ENCODE measurements at places on chromosomes 16 and 17.

DNA sequence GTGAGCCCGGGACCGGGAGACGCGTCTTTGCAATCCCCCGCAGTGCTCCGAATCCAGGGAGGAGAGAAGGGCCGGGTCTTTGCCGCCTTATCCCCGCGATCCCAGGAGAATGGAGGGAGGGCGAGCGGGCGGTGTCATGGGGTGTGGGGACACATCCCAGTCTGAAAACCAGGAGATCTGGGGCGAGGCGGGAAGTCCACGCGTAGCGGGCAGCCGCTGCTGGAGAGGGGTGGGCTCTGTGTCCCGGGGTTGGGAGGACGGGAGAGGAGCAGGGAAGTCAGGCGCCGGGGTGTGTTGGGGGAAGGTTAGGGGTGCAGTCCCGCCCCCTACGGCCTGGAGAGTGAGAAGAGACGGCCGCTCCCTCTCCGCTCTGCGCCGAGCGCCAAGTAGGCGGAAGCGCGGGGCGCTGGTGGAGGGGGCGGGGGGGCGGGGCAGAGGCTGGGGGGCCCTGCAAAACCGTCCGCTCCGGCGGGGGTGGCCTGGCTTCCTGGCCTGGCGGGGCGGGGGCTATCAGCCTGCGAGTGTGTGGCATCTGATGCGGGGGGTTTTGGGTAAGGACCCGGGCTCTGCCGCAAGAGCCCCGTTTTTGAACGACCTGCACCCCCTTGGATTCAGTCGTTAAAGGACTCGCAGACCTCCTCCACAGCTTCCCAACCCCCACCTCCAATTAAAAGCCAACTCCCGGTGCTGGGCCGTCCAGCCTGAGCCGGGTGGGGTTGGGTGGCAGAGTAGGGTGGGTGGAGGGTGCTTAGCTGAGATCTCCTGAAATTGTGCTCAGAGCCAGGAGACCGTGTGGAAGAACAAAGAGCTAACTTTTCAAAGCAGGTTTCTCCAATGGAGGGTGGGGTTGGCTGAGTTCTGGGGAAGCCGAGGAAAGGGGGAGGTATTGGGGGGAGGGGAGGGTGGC lies 654 bp downstream of the LASP1 start:
- no peak for DNase-seq

- peak; percentile 2 for DNase-seq
These were observed 20.0 kb downstream of the UNC45B start for GRCh38 chr17:35167666-35168065.

DNA sequence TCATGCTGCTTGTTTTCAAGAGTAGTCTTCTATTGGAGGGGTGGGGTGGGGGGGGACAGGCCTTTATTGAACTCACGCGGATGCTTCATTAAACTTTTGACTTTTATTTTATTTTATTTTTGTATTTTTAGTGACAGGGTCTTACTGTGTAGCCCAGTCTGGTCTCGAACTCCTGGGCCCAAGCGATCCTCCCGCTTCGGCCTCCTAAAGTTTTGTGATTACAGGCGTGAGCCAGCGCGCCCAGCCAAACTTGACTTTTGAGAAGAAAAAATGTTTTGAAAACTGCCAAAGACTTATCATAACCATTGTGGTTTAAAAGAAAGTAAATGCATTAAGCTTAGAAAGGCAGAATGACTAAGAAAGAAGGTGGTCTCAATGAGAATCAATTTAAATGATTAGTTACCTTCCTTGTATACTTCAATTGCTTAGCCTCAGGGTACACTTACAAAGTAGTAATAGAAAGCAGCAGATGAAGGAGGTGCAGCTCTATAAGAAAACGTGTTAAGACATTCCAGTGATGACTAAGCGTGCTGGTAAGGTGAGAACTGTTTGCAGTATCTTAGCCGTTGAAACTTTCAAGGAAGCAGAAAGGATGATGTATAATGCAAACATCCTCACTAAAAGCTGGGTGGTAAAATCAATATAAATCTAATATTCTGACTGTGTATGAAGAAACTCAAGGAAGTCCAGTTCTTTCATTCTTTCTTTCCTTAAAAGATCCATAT lies 1.2 kb downstream of the AP2B1 start:
- peak; percentile 45 for DNase-seq

DNA sequence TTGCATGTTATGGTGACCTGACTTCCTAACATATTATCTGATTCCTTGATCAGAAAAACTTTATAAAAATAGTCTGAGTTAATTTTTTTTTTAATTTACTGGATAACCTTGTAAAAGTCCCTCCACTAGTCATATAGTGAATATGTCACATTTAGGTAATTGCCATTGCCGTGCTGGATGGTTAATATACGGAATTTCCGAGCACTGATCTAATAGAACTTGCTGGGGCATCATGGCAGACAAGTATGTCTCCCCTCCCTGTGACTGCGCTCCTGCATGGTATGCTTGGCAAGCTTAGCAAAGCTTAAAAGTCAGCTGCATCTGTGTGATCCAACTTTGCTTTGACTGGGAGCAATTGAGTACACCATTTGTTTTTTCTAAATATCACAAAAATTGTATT lies 239.4 kb upstream of the TBX2 start:
- no peak for DNase-seq

- DNase-seq = no peak
These were observed 35.2 kb downstream of the LRRC75A start for GRCh38 chr17:16456742-16457316.

- DNase-seq = no peak
These were observed 108.1 kb upstream of the ERCC4 start for GRCh38 chr16:13811834-13812233.
